Fibroblast of villous mesenchyme (primary cell): ENCODE measurements at places on chromosomes 2 and 18. TPM values are rescaled to one million over a fixed set of nuclear protein-coding genes. Genes with fewer than 3 reads are reported as not detected.
A peak's percentile ranks its signal among the peaks of the same experiment; 100 is the strongest.

FAP gene
- total RNA-seq: 207 and 223 TPM in 2 replicates

NAT8 gene
- not detected in 2 replicates for total RNA-seq

NCK2 gene
- 22.5 and 31.2 TPM in 2 replicates for total RNA-seq

SKOR2 gene
- total RNA-seq: not detected in 2 replicates

INHA gene
- 0.43 and 0.64 TPM in 2 replicates for total RNA-seq

DSG1 gene
- total RNA-seq: not detected in 2 replicates

SAG gene
- not detected in 2 replicates for total RNA-seq

IGFBP2 gene
- 15.5 and 18.4 TPM in 2 replicates for total RNA-seq

WDSUB1 gene
- 5.2 TPM in 2 replicates for total RNA-seq

PROKR1 gene
- not detected in 2 replicates for total RNA-seq

DNA sequence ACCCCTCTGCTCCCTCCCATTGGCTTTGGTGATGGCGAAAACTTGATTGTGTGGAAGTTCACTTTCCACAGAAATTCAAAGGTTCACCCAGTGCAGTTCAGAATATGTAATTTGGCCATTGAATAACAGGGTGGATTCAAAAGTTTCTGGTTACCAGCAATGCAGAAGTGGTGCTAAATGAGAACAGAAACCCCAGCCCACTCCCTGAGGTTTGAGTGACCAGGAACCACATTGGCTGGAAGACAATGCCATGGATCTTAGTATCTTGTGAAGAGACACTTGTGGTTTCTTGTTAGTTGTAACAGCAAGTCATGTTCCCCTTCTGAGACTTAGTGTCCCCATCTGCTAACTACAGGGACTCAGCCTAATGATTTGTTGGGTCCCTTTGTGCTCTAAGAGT, 49.8 kb downstream of the QPCT start:
- no peak for DNase-seq

DNA sequence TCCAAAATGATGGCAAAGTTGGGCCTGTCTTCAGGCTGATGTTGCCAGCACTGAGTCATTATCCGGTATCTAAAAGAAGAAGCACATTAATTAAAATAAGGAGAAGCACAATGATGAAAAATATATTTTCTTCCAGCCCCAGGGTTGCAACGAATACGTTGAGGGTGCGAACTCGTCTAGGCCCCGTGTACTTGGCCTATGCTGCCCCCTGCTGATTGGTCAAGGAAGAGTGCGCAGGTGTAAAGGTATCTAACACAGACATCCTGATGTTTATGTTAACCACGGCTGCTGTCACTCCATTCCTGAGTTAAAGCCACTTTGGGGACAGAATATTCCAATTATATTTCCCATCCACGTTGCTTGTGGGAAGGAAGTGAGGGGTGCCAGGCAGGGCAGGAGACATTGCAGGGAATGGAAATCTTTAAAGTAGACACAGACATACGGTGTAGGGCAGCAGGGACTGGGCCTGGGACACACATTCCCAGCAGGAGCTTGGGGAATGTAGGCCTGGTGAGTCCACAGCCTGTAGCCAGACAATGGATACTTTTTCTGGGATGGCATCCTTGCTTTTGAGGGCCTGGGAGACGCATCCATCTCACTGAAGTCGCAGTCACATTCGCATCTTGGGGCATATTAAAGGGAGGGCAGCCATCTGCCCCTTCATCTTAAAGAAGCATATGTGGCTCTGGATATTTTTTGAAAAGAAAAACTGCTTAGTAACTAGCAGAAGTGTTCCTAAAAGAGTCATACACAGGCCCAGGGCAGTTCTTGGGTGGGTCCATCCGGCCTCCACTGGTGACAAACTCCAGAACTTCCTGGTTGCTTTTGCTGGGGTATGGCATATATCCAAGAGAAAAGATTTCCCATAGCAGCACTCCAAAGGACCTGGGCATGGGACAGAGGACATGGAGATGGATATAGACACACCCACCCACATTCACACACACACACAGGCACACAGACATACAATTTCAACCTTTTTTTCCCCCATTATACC, 81.9 kb downstream of the CLIP4 start:
- peak; percentile 60 for DNase-seq

- no peak for DNase-seq
These were observed 71.8 kb downstream of the TNS1 start for GRCh38 chr2:217930761-217931563.

DNA sequence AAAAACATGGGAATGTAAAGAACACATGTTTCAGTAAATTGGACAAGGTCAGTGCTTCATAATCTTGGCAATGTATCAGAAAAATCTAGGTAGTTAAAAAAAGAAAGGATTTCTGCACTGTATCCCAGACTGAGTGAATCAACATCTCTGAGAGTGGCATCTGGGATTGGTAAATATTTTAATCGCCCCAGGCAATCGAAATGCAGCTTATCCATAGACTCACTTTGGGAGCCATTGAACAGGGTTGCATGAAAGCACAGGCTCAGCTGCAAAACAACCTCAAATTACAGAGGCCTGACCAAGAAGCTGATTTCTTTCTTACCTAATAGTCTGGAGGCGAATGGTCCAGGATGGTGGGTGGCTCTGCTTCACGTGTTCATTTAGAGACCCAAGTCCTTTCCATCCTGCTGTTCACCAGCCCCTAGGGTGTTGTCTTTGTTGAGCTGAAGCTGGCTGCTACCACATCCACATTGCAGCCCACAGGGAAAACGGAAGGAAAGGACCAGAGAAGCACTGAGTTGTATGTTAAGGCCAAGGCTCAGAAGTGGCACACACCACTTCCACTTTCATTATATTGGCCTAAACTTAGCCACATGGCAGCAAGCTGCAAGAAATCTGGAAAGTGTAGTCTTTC, 59.0 kb downstream of the MOGAT1 start:
- no peak for DNase-seq

DNA sequence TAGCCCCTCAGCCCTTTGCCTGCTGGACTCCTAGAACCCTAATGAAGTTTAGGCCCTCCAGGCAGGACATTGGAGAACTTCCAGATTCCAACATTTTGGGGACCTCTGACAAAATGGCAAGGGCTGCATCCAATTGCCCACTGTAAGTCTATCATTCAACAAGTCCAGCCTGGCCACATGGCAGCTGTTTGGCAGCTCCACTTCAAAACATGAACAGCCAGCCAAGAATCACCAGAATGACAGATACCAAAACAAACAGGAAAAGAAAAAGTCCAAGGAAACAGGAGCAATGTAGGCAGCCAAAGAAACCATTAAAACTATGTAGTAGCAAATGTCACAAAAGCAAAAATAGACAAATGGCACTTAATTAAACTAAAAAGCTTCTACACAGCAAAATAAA, 25.5 kb downstream of the SLC4A5 start:
- no peak for DNase-seq

GRCh38 chr2:57908736-57909161, 137.9 kb upstream of the VRK2 start:
- no peak for DNase-seq

GRCh38 chr2:68653538-68653982, 10.2 kb downstream of the PROKR1 start:
- DNase-seq: peak; percentile 42

DNA sequence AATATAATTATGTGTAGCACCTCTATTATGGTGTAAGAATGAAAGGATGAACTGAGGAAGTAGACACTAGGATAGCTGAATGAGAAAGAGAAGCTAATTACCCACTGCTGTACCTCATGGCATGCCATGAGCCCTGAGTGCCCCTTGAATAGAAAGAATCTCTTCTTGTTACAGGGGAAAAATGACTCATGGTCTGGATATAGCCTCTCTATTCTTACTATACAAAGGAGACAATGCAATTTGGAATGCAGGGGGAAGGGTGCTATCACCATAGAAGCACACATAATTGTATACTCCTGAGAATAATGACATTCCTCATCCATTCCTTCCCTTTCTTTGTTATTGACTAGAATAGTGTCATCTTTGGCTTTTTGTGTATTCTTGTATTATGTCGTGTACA, 385.2 kb downstream of the CDH7 start:
- no peak for DNase-seq

GRCh38 chr18:48230467-48231113, 178.6 kb downstream of the ZBTB7C start:
- peak; percentile 65 for DNase-seq

- no peak for DNase-seq
These were observed 22.7 kb upstream of the DSC3 start for GRCh38 chr18:31065036-31065773.

DNA sequence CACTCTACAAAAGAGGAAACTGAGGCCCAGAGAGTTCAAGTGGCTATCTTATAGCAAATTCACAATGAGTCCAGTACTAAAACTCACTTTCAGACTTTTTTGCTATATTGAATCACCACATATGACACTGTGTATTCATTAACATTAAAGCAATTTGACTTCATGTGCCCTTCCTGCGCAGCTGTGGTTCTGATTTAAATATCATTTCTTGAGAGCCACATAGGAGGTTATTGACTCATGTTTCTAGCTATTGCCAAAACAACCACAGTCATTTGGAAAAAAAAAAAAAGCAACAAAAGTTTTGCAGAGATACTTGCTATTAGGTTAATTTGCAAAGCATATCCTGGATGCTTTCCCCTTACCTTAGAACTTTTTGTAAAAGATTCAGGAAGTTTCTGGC, 341.2 kb downstream of the PIK3C3 start:
- no peak for DNase-seq

DNA sequence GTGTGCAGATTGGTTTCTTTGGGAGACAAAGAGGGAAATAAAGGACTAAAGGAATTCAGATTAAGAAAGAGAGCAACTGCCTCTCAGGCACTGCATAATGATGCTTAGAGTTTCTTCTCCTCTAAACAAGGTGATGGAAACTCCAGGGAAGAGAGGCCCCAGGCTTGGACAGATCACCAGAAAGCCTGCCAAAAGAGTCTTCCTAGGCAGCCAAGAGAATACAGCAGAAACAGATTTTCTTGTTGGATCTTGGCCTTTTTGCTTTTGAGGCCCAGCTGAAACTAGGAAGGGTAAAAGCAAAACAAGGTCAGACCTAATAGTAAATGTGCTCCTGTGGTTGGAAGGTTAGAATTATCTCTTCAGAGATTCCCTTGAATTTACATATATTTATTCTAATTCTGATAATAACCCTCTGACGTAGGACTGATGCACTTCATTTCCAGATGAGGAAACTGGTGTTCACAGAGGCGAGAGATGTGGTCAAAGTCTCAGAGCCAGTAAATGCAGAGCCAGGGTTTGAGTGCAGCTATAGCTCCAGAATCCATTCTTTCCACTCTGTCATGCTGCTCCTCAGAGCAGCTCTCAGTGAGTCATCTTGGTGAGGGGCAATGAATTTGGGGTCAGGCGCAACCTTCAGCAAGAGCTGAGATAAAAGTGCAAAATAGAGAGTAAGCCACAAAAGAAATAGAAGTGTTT, 142.3 kb upstream of the FBXO11 start:
- DNase-seq: no peak
